ENCODE measurements at places on chromosomes 11 and 22. TPM values are rescaled to one million over a fixed set of nuclear protein-coding genes. Genes with fewer than 3 reads are reported as not detected.

Gene FADS2
- 234 TPM for total RNA-seq

Gene MICAL3
- 45.2 TPM for total RNA-seq

Gene MFRP
- total RNA-seq: not detected

Gene CRACR2B
- 9.6 TPM for total RNA-seq

Gene TMA7B
- total RNA-seq: 4.6 TPM

Gene DNAJB13
- 1.8 TPM for total RNA-seq

Gene ADAMTS8
- total RNA-seq: 17.6 TPM

Gene OR8D4
- total RNA-seq: not detected

Gene LRRC32
- total RNA-seq: 214 TPM

Gene C1QTNF6
- total RNA-seq: 1.9 TPM

Gene MS4A12
- total RNA-seq: not detected

Gene SYTL2
- total RNA-seq: 36.0 TPM

Gene CD3E
- 1.3 TPM for total RNA-seq

Gene FIBIN
- 153 TPM for total RNA-seq

Gene APOL5
- total RNA-seq: not detected

Gene PAMR1
- not detected for total RNA-seq

Gene UNC93B1
- total RNA-seq: 39.6 TPM

Gene P2RX3
- total RNA-seq: not detected

Gene CECR2
- 0.28 TPM for total RNA-seq

Gene ADM
- 193 TPM for total RNA-seq

Gene BTBD18
- total RNA-seq: not detected

Gene PGA5
- not detected for total RNA-seq

Gene AGBL2
- total RNA-seq: 0.95 TPM

Gene TRPC6
- total RNA-seq: 2.7 TPM

Gene LINC01488
- total RNA-seq: not detected

Gene GPHA2
- total RNA-seq: not detected

Gene PDE2A
- total RNA-seq: 37.1 TPM

Gene SCGB1D2
- total RNA-seq: not detected

Gene OR5AL1
- total RNA-seq: not detected

Gene PLEKHB1
- 7.9 TPM for total RNA-seq

Gene STIM1
- 53.8 TPM for total RNA-seq

Gene P2RY2
- 5.7 TPM for total RNA-seq

Gene CSRP3
- total RNA-seq: not detected

Gene OTOG
- not detected for total RNA-seq

Gene KCNA4
- total RNA-seq: not detected

Gene ENTHD1
- not detected for total RNA-seq

Gene UCP2
- total RNA-seq: 57.7 TPM

Gene OR5B2
- total RNA-seq: not detected

Gene DNAJB7
- not detected for total RNA-seq

Gene ISX
- total RNA-seq: not detected

Gene RTCB
- 55.4 TPM for total RNA-seq

Gene NPAS4
- 4.2 TPM for total RNA-seq

Gene SCGB2A2
- total RNA-seq: not detected

Gene TSPAN32
- total RNA-seq: 2.5 TPM

Gene SLC6A5
- total RNA-seq: not detected
